ENCODE measurements at places on chromosomes 6 and 20.

DNA sequence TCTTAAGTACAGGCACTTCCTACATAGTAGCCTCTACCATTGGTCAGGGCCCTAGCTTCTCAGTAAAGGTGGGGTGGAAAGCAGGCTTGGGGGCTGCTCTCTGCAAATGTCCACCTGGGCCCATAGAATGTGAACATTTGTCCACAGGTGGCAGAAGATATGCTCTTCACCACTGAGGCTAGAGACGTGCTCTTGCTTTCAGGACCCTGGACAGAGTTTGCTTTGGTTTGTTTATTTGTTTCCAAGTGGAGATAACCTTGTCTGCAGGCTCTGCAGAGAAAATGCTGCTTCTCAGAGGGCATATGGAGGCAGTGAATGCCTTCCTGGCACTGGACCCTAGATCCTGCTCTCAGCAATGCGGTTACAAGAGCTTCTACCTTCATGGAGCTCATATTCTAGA, 129.0 kb downstream of the F13A1 start:
- no peak for DNase-seq

DNA sequence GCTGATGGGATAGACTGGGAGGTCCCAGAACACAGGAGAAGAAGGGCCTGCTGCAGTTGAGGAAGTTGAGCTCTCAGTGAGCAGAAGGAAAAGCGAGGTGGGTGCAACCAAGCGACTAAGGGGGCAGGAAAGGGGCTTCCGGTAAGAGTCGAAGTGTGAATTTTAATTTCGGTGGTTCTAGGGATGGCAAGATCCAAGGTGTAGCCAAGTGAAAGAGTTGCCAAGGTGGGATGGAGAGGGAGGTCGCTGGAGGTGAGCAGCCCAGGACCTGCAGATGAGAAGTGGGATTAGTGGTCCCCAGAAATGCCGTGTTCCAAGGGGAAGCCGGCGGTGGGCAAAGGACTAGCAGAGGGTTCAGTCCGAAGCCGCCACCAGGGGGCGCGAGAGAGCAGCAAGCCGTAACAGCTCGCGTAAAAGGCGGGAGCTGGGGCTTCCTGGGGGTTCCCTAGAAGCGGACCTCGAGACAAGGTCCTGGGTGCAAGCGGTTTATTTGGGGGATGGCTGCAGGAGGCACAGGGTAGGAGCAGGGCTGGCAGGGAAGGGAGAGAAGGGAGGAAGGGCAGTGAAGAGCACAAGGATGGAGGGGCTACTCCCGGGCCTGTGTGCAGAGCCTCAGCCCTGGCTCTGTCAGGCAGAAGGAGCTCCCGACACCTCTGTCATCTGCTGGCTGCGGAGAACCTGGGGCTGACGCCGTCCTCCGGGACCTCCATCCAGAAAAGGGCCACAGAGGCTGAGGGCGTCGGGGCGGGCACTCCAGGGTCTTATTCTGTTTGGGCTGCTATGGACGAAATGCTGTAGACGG, 103.6 kb downstream of the PAX1 start:
- DNase-seq, result no peak

DNA sequence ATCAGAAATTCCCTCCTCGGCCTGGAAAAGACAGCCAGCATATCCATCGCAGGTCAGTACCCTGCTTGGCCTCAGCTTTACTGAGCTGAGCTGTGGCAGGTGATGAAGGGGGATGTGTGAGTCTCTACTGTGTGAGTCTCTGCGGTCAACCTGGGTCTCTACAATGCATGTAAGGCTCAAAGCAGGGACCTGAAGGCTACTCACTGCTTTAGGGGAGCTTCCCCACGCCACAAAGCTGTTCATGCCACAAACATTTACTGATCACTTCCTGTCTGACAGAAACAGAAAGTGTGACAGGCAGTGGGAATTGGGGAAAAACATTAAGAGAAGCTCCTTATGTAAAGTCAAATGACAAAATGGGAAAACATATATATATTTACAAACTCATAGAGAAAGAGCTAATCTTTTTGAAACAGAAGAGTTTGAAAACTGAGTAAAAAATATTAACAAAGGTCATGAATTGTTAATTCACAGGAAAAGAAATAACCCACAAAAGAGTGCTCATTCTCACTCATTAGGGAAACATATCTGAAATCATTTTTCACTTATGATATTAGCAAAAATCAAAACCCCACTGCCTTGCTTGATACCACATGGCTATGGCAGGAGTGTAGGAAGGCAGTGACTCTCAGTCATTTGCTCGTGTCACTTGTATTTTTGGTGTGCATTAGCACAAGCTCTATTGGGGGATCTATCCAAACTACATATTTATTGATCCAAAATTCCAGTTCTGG, 5.8 kb downstream of the BTN3A3 start:
- DNase-seq, result no peak

GRCh38 chr20:43955750-43956191, 41.1 kb downstream of the TOX2 start:
- peak; percentile 87 for DNase-seq

DNA sequence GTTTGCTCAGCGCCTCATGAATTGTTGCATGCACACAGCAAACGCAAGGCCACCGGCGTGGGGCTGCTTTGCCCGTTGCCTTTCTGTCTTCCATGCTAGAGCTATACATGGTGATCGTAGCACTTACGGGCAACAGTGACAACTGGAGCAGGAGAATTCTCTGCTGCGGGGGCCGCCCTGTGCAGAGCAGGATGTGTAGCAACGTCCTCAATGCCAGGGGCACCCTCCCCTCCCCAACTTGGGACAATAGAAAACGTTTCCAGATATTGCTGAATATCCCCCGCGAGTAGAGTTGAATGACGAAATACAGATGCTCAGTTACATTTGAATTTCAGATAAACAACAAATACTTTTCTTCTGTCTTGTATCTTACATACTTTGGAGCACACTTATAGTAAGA, 198.7 kb downstream of the TFAP2C start:
- no peak for DNase-seq

DNA sequence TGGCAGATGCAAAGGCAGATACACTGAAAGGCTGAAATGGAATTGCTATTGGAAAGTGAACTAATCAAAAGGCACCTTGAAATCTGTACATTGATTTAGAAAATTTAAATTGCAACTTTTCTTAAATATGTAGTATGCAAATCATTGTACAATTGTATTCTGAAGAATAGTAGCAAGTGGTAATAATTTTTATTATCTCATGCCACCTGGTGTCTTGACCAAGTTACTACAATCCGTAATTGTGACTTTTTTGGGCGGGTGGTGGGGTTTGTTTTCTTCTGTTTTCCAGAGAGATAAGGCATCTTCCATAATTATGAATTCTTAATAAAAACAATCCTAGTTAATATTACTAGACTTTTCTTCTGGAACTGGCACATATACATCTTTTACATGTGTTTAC, 12.5 kb upstream of the BCKDHB start:
- peak; percentile 29 for DNase-seq

- no peak for DNase-seq
Observed at GRCh38 chr6:17957904-17958620, 29.4 kb downstream of the KIF13A start.

DNA sequence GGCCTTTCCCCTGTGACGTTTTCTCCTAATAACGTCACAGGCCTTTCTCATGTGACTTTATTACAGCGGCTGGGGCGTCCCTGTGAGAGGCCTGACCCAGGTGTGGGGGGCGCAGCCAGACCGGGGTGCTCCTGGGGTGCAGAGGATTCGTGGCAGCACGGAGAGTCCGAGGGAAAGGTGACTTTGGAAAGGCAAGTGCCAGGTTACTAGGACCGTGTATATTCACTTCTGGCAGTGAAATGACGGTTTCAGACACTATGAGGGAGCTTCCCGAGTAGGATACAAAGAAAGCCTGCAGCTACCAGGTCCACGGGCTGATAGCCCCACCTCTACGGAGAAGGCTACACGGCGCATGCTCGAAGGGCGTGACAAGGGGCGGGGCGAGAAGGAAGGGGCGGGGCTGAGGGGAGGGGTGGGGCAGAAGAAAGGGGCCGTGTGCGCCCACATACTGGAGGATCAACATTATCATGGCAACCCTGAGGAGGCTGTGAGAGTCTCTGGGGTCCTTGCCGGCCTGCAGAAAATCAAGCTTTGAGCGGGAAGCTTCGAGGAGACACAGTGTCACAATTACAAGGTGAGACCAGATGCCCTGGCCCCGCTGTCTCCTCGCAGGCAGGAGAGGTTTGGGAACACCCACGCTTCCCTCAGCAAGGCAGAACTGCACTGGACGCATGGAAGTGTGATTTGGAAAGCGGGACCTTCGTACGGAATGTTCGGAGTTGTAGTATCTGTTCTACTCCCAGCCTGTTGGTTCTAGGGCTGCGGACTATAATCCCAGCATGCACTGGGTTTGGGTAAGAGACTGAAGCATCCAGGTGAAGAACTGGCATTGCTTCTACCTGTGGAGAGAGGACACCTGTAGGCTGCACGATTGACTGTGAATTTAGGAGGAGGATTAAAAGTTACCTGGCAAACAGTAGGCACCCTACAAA, 54.4 kb upstream of the ZNF337 start:
- DNase-seq, result no peak

DNA sequence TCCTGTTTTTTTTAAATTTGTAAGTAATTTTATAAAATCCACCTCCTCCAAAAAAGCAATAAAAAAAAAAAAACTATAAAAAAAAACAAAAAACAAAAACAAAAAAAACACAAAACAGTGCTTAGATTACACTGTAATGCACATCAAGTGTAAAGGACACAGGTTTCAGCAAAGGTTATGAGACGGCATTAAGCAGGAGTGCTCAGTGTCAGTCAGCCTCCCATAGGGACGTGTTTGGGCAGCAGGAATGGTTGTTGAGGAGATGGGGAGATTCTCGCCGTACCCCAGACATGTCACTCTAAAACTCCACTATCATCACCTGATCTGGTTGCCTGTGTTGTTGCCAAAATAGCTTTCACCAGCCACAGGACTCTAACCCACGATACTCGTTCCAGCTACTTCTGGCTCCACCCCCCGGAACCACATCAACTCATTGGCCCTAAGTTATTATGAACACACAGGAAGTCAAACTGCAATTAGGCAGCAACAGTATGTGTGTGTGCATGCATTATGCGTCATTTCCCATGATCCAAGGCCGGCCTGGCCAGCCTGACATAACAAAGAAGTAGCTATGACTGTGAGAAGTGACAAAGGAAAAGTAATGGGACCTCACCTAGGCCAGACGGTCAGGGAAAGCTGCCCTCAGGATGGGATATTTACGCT, 28.7 kb downstream of the ECT2L start:
- no peak for DNase-seq

- DNase-seq, result peak; percentile 71
Observed at GRCh38 chr20:47392015-47392720, 35.7 kb upstream of the ZMYND8 start.

DNA sequence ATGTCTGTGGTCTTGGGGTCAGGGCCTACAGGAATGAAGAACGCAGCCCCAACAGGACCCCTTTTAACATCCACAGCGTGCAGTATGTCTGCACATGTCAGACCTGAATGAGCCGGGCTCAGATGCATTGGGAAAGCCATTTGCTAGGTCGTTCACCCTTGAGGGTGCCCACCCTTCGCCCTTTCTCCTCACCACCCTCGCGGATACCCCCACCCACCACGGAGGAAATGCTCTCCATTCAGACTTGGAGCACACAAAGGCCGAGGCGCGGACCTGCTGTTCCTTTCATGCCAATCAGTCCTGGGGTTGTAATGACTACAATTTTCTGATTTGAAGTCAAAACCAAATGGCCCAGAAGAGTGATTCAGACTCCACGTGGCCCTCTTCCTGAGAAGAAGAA, 62.7 kb downstream of the EDN3 start:
- no peak for DNase-seq

GRCh38 chr6:144012534-144012933, 4.5 kb upstream of the PLAGL1 start:
- no peak for DNase-seq

GRCh38 chr20:56627122-56628014, 1.7 kb upstream of the TFAP2C start:
- no peak for DNase-seq

DNA sequence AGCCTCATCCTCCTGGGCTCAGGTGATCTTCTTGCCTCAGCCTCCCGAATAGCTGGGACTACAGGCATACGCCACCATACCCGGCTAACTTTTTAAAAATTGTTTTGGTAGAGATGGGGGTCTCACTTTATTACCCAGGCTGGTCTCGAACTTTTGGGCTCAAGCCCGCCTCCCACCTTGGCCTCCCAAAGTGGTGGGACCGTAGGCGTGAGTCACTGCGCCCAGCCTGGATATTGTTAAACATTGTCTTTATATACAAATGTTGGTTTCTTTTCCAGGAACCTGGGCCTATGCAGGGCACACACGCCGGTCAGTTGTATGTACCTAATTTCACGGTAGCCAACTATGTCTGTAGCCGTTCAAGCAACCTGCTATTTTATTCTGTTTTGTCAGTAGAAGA, 60.1 kb downstream of the SYNJ2 start:
- no peak for DNase-seq

- DNase-seq, result peak; percentile 51
Observed at GRCh38 chr6:7108196-7108963, 619 bp downstream of the RREB1 start.

DNA sequence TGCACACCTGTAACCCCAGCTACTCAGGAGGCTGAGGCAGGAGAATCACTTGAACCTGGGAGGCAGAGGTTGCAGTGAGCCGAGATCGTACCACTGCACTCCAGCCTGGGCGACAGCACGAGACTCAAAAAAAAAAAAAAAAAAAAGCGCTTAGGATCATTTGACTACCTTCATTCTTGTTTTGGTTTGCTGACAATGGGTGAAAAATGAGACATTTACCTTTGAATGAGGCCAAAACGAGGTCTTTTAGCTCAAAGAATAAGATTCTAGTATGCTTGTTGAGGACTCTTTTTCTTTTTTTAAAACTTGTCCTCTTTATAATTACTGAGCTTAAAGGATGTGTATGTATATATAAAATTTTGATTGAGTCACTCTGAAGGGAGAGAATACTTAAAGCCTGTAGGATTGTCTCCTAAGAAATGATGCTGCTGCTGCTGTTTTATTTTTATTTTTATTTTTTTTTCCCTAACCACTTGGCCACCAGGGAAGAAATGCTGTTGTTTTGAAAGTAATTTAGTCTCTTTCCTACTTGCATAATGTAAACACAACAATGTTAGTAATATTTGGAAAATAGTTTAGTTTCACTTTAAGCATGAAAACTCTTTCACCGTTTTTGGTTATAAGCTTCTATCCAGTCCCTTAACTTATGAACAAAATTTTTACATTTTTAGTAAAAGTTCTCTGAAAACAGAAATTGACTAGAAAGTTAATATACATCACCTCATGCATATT, 7.9 kb downstream of the UBR2 start:
- DNase-seq, result no peak

GRCh38 chr20:63150391-63150898, 65.5 kb downstream of the YTHDF1 start:
- DNase-seq, result no peak

DNA sequence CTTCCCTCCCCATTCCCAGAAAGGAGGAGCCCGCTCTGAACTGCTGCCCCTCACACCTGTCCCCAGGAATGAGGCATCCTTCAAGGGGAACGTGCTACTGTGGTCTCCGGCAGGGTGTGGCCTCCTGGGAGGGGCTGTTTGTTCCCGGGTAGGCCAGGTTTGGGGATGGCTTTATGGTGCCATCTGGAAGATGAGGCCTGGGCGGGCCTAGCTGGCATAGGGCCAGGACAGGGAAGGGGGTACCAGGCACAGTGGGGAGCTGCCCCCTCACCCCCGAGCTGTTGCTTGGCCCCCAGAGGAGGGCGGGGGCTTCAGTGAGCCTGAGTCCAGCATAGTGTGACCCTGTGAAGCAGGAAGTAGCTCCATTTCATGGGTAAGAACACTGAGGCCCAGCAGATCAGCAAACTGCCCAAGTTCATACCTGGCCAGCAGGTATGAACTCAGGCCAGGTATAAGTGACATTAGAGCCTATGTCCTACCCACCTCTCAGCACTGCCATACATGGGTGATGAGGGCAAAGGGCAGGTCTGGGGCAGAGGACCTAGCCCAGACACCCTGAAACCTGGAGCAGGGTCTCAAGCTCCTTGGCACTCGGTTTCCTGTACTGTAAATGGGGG, 17.5 kb upstream of the SPDEF start:
- no peak for DNase-seq

Data from SW 1271 (cell line).